COR-L47 (cell line): ENCODE measurements at places on chromosomes 1 and 21.

DNA sequence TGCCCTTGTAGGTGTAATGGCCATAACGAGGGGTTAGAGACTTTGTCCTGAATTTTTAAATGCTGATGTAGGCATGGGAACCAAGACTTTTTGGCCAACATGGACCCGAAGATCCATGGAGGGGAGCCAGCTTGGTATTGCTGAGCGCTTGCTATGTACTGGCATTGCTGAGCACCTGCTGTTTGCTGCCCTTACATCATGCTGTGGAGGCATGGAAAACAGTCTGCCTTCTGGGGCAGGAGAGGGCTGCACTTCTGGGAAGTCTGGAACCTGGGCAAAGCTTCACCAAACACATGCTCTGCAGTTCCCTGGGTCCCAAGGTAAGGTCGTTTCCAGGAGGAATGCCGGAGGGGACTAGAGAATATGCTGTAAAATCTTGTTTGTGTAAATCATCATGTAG, 86.3 kb upstream of the CNIH3 start:
- DNase-seq, result peak; percentile 13

- DNase-seq, result no peak
Observed at GRCh38 chr21:18493422-18493821, 89.8 kb upstream of the TMPRSS15 start.

GRCh38 chr21:45410865-45411809, 6.2 kb downstream of the COL18A1 start:
- no peak for DNase-seq

- no peak for DNase-seq
Observed at GRCh38 chr1:191517826-191518225, 640.4 kb upstream of the RGS18 start.

DNA sequence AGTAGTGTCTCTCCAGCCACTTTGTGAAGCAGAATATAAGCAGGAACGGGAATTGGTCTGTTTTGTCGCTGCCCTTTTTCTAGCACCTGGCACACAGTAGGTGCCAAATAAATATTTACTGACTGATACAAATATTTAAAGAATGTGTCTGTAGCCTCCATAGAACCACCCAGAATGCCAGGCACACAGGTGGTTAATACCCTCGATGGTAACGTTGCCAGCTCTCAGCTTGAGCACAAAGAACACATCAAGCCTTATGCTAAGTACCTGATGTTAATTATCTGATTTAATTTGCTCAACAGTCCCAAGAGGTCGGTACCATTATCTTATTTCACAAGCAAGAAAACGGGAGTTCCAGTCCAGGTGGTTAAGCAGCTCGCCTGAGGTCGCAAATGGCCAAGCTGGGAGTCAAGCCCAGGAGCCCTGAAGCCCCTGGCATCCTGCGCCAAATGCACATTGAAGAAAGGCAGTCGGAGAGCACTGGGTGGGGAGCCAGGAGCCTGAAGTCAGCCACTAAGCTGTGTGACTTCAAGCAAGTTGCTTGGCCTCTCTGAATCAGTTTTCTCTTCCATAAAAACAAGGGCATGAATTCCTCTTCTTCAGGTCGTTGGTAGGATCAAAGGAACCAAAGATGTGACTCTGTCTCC, 26.4 kb downstream of the HSPG2 start:
- no peak for DNase-seq

DNA sequence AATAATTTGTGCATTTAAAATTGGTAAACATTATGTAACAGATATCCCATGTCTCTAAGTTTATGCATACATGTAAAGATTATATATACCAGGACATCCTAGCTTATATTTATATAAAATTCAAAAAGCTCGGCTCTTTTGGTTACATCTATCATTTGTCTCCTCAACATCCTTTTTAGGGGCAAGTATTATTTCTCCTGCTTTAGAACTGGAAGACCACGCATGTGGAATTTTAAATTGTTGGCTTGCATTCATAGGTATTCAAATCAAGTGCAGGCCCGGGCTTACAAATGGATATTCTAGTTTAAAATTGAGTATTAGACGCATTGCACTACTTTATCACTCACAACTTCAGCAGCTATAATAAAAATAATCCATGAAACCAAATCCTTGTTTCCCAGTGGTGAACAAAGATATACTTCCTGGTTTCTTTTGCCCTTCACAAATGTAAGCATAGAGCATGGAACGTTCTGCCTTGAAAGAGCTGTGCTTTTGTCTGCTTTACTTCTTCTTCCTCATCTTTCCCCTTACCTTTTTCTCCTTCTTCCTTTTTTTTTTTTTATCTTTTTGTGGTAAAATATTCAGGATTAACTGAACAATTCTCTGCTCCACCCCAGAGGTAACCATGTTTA, 57.1 kb downstream of the DDAH1 start:
- DNase-seq, result no peak

DNA sequence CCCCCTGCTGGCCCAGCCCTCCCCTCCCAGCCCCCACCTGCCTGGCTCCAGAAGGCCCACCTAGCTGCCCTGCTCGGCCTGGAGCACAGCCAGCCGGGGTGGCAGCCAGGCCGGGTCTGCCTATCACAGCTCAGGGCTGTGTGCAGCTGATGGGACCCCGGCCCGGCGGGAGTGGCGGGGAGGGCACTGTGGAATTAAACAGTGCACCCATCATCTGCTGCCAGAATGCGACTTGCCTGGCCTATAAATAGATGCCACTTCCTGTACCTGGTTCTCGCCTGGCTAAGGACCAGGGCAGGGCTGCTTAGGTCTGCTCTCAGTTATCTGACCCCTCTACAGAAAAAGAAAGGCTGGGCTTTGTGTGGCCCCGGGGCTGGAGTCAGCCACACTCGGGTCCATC, 98.2 kb upstream of the VAMP3 start:
- DNase-seq, result peak; percentile 25

- DNase-seq, result no peak
Observed at GRCh38 chr1:18109756-18110597, 2.4 kb downstream of the IGSF21 start.

DNA sequence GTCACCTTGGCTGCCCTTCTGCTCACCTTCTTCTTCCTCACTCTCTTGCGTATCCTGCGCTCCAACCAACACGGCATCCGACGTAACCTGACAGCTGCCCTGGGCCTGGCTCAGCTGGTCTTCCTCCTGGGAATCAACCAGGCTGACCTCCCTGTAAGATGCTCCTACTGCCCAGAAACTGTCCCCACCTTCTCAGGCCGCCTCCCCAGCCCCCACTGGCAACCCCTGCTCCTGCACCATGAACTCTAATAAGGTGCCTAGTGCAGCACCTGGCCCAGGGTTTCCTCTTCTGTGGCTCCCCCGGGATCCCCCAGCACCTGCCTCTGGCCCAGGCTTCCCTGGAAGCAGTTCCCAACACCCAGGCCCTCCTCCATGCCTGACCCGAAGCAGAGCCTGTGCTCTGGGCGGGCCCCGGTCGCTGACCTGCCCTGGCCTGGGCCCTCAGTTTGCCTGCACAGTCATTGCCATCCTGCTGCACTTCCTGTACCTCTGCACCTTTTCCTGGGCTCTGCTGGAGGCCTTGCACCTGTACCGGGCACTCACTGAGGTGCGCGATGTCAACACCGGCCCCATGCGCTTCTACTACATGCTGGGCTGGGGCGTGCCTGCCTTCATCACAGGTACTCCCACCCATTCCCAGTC, 12.8 kb downstream of the PSRC1 start:
- DNase-seq, result no peak

DNA sequence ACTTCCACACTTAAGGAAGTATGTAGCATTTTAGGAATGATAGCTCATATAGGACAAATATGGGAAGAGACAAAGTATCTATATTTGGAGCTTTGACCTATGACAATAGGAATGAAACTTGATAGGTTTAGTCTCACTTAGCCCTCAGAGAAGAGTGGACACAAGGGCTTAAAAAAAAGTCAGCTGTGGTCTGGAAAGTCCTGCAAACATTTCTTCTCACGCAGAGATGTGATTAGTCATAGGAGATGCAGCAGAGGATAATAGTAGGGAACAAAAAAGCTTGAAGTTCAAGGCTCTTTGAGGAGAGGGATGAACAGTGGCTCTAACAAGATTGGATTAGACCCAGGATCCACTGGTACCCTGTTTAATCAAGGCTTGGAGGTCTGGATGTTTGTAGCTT, 14.8 kb upstream of the RNF220 start:
- DNase-seq, result no peak

DNA sequence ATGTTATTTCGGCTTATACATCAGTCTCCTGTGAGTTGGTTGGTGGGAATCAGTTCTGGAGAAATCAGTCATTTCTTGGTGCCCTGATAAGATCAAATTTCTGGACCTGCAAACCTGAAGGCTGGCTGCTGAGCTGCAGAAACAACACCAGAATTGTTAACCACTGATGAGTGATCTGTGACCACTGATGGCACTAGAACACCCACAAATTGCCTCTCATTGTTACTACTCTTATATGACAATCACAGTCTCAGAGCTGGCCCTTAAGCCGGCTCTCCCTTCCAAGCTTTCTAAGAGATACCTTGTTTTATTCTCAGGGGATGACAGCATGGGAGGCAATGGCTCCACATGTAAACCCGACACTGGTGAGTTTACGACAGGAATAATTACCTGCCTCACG, 1.9 kb downstream of the C1orf162 start:
- no peak for DNase-seq
